ENCODE measurements at places on chromosomes 5 and 9. TPM values are rescaled to one million over a fixed set of nuclear protein-coding genes. Genes with fewer than 3 reads are reported as not detected.

Gene SPATA6L
- total RNA-seq, result 0.59 TPM

Gene TRIM36
- total RNA-seq, result not detected

Gene SOWAHA
- not detected for total RNA-seq

Gene PRRX2
- total RNA-seq, result 0.58 TPM

Gene PRKACG
- total RNA-seq, result not detected

Data from activated CD4-positive, alpha-beta memory T cell treated with anti-CD3 and anti-CD28 coated beads for 36 hours (primary cell).